Stimulated activated CD4-positive, alpha-beta T cell treated with anti-CD3 and anti-CD28 coated beads, Interleukin-15, amount 100 ng/mL, for 1 hour (primary cell): ENCODE measurements at places on chromosomes 2 and 18.

DNA sequence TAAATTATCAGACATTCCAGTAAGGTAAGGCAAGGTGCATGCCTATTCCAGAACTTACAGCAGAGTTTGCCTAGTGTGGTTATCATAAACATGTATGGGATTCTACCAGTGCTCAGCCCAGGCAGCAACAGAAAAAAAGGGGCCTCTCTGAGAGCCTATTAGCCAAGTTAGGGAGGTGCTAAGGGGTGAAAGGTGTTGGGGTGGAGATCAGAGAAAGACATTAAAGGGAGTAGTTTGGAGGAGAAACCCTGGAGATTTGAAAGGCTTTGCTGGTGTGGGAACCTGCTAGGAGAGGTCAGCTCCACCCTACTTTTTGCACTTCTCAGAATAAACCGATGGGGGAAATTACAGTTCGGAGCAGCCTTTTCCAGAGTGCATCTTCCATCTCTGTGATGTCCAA lies 2.9 kb downstream of the ARPC2 start:
- DNase-seq, result no peak

DNA sequence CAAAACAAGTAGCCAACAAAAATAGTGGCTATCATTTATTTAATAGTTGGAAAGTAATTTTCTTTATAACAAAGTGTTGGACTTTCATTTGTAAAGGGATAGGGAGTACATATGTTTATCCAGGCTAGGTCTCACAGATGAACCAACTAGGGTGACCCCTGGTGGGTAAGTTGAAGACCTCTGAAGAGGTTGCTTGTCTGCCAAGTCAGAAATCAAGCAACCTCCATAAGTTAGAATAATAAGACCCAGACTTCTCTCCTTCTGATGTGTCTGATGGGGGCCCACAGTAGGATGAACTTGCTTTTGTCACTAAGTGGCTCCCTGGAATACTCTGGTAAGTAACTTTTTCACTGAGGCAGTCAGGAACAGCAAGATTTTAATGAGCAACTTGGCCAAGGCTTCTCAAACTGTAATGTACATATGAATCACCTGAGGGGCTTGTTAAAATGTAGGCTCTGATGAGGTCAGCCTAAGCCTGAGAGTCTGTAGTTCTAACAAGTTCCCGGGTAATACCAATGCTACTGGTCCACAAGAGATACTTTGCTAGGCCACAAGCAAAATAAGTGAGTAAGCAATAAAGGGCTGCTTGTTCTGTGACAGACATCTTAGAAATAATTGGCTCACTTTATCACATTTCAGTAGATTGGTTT lies 319.6 kb downstream of the PIK3C3 start:
- no peak for DNase-seq

GRCh38 chr2:186697536-186697935 lies 3.7 kb downstream of the FAM171B start:
- no peak for DNase-seq

DNA sequence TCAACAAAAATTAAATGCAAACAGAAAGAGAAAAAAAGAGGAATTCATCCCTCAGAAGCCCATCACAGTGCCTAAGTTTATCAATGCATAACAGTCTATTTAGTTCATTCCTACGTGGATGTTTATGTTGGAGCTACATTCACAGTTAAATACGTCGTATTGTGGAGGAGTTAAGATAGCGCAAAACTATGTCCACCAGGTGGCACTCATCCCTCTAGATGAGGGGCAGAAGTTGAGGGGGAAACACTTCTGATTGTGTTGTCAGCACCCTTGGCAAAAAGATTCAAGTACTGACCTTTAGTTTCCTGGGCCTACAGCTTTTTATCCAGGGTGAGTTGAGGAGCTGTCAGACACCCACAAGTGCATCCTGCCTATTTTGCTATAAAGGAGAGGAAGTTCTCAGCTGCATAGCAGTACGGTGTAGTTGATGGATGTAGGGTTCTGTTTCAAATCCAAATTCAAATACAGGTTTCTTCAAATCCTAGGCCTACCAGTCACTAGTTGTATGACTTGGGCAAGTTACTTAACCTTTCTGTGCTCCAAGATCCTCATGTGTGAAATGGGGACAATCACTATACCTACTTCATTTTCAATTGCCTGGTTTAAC lies 26.8 kb upstream of the MYO1B start:
- DNase-seq, result no peak
